Adrenal gland (tissue), 19 donors: ENCODE measurements at places on chromosomes 5 and 9. TPM values are rescaled to one million over a fixed set of nuclear protein-coding genes. Genes with fewer than 3 reads are reported as not detected.

GRCh38 chr9:70835323-70835722 lies 286.1 kb downstream of the TRPM3 start:
- no peaks in the 10 kb centered on the region for H3K4me1 ChIP-seq
- no peak overlapping the region for H3K27ac ChIP-seq
- no peak for DNase-seq
- H3K27me3 ChIP-seq: no peaks in the 10 kb centered on the region
- no peaks in the 10 kb centered on the region for H3K36me3 ChIP-seq

GRCh38 chr9:130040984-130041647 lies 1.9 kb downstream of the FNBP1 start:
- H3K4me3 ChIP-seq: no peak overlapping the region
- H3K27me3 ChIP-seq: no peaks in the 10 kb centered on the region
- H3K36me3 ChIP-seq: no peaks in the 10 kb centered on the region
- no peak overlapping the region for H3K27ac ChIP-seq
- no peak for DNase-seq

DNA sequence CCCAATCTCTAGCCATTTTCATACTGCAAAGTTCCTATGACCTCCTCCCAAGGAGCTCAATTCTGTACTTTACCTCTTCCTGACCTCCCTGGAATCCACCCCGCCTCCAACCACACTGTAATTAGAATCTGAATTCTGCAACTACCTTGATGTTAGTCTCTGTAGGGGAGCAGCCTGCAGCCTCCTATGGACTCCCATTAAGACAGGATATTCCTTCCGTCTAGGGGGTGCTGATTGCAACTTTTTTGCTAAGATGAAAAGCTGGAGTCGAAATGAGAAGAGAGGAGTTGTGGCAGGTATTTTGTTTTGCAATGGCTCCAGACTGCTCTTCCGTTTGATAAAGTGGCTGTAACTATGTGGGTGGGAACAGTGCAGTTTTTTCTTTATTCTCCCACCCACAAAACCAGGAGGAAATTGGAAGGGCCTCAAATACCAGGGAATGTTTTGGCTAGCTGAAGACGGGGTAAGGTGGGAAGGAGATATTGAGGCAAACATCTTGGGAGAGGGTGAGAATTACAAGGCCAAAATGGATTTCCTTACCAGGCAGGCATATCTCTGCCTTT lies 23.8 kb downstream of the ANXA2R start:
- peaks cover 4% of the 10 kb centered on the region for H3K4me1 ChIP-seq
- no peak overlapping the region for H3K27ac ChIP-seq
- no peak for DNase-seq
- H3K27me3 ChIP-seq: no peaks in the 10 kb centered on the region
- H3K4me3 ChIP-seq: no peak overlapping the region

- H3K27me3 ChIP-seq: no peaks in the 10 kb centered on the region
- H3K4me1 ChIP-seq: no peaks in the 10 kb centered on the region
- no peak overlapping the region for H3K27ac ChIP-seq
- H3K4me3 ChIP-seq: no peak overlapping the region
- no peaks in the 10 kb centered on the region for H3K36me3 ChIP-seq
These were observed 53.2 kb downstream of the ZNF474 start for GRCh38 chr5:122182491-122182921.

- no peaks in the 10 kb centered on the region for H3K36me3 ChIP-seq
- peak overlapping the region; percentile 74 for H3K4me3 ChIP-seq
- H3K4me1 ChIP-seq: peaks cover 10% of the 10 kb centered on the region
- H3K27me3 ChIP-seq: no peaks in the 10 kb centered on the region
These were observed 519 bp downstream of the ZER1 start for GRCh38 chr9:128771094-128771721.

- H3K27me3 ChIP-seq: no peaks in the 10 kb centered on the region
- H3K4me3 ChIP-seq: no peak overlapping the region
- DNase-seq: no peak
- H3K4me1 ChIP-seq: peaks cover 6% of the 10 kb centered on the region
- no peak overlapping the region for H3K27ac ChIP-seq
These were observed 5.3 kb upstream of the TJP2 start for GRCh38 chr9:69168709-69169217.

GRCh38 chr5:172815631-172816030 lies 18.4 kb upstream of the ERGIC1 start:
- no peak overlapping the region for H3K27ac ChIP-seq
- H3K4me1 ChIP-seq: peaks cover 11% of the 10 kb centered on the region
- no peak for DNase-seq

GRCh38 chr9:131621551-131622358 lies 76.4 kb downstream of the PRRT1B start:
- no peak overlapping the region for H3K4me3 ChIP-seq
- H3K36me3 ChIP-seq: peaks cover 50% of the 10 kb centered on the region
- H3K4me1 ChIP-seq: no peaks in the 10 kb centered on the region
- H3K27ac ChIP-seq: no peak overlapping the region
- H3K27me3 ChIP-seq: no peaks in the 10 kb centered on the region

The BHMT2 gene
- total RNA-seq: 34.3 TPM

The KCNV2 gene
- not detected for total RNA-seq

The SLC4A9 gene
- total RNA-seq: not detected

The OLFM1 gene
- total RNA-seq: 28.3 TPM

The CHSY3 gene
- 0.61 TPM for total RNA-seq

The IFNA6 gene
- not detected for total RNA-seq
